ENCODE measurements at places on chromosomes 3 and 15.
A peak's percentile ranks its signal among the peaks of the same experiment; 100 is the strongest.

- DNase-seq, result no peak
Observed at GRCh38 chr3:119796785-119797184, 14.9 kb downstream of the NR1I2 start.

- DNase-seq, result no peak
Observed at GRCh38 chr3:51224283-51224682, 160.8 kb upstream of the MANF start.

DNA sequence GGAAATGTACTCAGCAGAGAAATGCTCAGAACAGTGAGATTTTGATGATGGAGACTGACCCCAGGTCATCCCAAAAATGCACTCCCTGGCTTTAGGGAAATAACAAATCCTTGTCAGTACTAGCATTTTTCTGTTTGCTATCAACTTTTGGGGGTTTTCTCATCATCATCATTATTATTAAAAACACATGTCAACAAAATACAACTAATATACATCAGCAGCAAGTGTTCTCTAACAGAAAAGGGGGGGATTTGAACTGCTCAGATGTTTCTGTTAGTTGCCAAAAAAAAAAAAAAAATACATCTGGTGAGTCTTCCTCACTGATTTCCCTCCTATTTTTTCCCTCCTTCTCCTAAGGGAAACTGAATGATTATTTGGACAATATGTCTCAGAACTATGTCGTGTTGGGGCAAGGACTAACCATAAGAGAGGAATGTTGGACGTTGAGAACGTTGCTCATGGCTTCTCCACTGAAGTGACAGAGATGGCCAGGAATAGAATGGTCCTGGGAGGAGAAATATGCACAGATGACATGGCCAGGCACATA is 230.0 kb upstream of the MCTP2 start:
- no peak for DNase-seq

GRCh38 chr15:67091980-67092677 is 26.7 kb downstream of the SMAD3 start:
- no peak for DNase-seq

- no peak for DNase-seq
Observed at GRCh38 chr15:41610048-41610447, 50.2 kb upstream of the MGA start.

DNA sequence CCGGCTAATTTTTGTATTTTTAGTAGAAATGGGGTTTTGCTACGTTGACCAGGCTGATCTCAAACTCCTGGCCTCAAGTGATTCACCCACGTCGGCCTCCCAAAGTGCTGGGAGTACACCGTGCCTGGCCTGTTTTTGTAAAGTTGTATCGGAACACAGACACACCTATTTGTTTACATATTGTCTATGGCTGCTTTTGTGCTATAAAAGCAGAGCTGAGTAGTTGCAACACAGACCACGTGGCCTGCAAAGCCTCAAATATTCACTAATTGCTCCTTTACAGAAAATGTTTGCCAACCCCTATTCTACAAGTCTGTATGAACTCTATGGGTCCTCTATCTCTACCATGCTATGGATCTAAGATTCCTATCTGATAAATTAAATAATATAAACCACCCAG is 175.5 kb downstream of the CADPS start:
- no peak for DNase-seq

DNA sequence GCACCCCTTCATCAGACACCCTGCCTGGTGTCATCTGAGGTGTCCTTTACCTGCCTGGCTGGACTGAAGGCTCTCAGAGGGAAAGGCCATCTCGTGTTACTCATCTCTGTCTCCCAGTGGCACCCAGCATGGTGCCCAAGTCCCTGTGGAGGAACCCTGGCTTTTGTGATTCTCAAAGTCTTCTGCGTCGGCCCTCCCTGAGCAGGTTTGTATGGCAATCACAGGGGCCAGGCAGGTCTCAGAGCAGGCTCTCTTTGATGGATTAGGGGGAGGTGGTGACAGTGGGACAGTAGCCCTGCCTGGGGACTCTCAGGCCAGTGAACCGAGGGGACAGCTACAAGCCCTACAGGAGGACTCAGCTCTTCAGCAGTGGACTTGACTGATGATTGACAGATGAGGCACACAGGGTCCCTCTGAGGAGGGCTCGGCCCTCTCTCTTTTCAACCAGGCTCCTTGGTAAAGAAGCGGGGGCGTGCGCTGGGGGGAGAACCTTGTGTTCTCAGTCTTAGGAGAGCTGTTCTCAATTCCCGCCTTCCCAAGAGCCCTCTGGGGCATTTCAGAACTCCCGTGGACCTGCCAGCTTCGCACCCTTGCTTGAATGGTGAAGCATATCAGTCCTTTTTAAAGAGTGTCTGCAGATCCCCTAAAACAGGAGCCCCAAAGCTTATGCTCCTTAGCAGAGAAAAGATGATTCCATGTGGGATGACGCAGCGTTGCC is 108.3 kb downstream of the VGLL4 start:
- DNase-seq, result no peak

DNA sequence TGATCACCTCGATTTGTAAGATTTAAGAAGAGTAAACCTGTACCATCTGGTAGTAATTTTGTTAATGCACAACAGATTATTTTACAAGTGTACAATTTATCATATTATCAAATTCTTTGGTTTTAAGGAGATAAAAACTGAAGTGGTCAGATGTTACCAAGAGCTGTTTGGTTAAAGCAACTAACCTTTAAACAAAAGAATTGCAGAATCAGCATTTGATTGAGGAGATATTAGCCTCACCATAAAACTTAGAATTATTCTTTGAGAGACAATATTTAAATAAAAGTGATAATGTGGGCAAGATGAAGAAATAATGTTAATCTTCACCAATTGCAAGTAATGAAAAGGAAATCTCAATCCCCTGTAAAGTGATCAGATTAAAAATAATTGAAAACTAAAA is 1034.9 kb downstream of the ROBO1 start:
- DNase-seq, result no peak

DNA sequence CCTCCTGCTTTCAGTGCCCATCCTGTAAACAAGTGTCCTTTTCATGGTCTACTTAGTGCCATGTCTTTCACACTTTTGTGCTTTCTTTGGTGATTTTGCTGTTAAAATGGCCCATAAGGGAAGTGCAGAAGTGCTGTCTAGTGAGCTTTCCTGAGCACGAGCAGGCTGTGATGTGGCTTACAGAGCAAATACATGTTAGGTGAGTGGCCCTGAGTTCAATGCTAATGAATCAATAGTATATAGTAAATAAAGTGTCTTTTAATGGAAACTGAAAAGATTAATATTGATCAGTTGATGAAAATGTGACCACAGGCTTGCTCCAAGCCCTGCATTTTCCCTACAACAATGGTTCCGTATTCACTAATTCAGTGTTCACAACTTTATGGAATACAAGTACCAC is 5.7 kb downstream of the SH3BP5 start:
- DNase-seq, result no peak

GRCh38 chr15:74497584-74497983 is 36.6 kb upstream of the UBL7 start:
- DNase-seq, result peak; percentile 67

DNA sequence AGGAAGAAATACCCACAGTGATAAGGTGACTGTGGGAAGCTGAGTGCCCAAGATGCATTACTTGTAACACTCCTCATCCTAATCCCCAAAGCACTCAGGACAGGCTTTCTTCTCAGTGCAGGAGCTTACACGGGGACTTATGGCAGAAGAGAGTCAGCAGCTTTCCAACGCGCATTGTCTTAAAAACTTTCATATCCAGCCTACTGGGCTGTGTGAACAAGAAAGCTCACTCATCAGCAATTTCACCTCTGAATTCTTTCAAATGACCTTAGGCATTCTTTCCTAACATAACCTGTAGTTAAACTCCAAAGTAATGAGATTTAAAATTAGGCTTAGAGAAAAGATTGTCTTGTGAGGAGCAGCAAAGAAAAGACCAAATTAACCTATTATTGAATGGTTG is 132.3 kb downstream of the KCNAB1 start:
- DNase-seq, result no peak

GRCh38 chr3:134307425-134307824 is 56.8 kb upstream of the RYK start:
- no peak for DNase-seq

- DNase-seq, result no peak
Observed at GRCh38 chr3:128067489-128067888, 15.3 kb downstream of the SEC61A1 start.

- DNase-seq, result no peak
Observed at GRCh38 chr15:57427367-57427821, 51.1 kb downstream of the CGNL1 start.

DNA sequence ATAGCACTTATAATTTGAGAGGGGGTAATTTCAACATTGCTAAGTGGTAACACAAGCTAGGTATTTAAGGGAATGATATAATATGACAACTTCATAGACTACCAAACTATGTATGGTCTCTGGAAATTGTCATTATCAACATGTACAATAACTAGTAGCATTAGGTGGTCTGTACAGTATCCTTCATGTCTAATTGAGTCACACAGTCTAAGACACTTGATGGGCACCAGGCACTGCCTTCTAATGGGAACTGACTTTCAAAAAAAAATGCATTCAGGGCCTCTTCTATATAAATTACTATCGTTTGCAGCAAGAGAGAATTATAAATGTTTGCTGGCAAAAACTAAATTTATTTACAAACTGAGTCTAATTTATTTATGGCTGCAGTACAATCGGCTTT is 271.8 kb downstream of the MECOM start:
- DNase-seq, result no peak

DNA sequence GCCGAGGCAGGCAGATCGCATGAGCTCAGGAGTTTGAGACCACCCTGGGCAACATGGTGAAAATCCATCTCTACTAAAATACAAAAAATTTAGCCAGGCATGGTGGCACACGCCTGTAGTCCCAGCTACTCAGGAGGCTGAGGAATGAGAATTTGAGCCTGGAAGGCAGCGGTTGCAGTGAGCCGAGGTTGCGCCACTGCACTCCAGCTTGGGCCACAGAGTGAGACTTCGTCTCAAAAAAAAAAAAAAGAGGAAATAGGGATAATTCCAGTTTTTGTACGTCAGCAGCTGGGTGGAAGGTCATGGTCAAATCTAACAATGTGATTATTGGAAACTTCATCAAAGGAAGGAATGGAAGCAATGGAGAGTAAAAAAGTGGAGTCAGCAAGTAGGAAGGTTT is 3.1 kb downstream of the CMC1 start:
- DNase-seq, result no peak

DNA sequence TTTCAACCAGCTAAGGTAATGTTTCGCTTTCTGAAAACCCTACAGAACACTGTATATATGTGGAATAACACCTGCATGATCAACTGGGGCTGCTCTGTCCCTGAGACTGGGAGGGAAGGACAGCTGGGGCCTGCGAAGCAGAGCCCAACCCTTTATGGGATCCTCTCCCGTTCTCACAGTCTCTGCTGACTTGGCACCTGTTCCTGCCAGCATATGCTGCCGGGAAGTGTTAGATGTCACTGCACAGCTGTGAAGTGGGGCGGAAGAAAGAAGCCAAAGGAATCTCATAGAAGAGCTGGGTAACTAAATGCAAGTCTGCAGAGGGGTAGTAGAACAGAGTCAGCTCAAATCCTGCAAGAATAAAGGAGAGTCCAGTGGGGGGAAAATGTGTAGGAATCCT is 29.6 kb downstream of the LRRC3B start:
- no peak for DNase-seq

GRCh38 chr3:151476344-151477018 is 15.6 kb upstream of the IGSF10 start:
- DNase-seq, result no peak

- DNase-seq, result no peak
Observed at GRCh38 chr3:16303037-16303575, 38.1 kb downstream of the OXNAD1 start.

GRCh38 chr3:195537995-195538394 is 5.1 kb downstream of the PPP1R2 start:
- DNase-seq, result no peak

GRCh38 chr15:58932710-58933280 is 684 bp downstream of the SLTM start:
- peak; percentile 14 for DNase-seq

DNA sequence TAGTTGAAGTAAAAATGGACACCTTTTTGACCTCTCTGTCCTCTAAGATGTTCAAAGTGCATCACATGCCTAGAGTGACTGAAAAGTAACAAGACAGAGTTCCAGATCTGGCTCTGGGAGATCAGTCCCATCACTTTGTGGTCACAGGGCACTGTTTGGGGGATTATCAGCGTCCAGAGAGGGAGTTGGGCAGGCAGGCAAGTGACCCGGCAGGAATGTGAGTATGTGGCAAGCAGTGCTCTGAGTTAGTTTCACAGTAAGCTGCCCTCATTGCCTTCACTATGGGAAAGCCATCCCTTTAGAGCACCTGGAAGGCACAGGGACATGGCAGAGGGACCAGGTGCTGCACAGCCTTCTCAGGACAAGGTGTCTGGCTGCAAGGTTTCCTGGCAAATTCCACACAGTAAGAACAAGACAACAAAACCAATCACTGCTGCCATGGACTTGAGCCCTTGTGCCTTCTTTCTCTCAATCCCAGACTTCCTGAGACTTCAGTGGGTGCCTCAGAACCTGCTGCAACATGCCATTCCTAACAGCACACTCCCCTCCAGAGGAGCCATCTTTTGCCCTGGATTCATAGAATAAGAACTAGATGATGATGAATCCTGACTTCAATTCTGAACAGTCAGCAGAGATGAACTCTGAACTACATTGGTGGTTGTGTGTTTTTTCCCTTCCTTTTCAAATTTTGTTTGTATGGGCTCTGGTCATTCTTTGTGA is 55.2 kb downstream of the TIPARP start:
- DNase-seq, result no peak

- no peak for DNase-seq
Observed at GRCh38 chr3:197407053-197407452, 108.6 kb upstream of the DLG1 start.

DNA sequence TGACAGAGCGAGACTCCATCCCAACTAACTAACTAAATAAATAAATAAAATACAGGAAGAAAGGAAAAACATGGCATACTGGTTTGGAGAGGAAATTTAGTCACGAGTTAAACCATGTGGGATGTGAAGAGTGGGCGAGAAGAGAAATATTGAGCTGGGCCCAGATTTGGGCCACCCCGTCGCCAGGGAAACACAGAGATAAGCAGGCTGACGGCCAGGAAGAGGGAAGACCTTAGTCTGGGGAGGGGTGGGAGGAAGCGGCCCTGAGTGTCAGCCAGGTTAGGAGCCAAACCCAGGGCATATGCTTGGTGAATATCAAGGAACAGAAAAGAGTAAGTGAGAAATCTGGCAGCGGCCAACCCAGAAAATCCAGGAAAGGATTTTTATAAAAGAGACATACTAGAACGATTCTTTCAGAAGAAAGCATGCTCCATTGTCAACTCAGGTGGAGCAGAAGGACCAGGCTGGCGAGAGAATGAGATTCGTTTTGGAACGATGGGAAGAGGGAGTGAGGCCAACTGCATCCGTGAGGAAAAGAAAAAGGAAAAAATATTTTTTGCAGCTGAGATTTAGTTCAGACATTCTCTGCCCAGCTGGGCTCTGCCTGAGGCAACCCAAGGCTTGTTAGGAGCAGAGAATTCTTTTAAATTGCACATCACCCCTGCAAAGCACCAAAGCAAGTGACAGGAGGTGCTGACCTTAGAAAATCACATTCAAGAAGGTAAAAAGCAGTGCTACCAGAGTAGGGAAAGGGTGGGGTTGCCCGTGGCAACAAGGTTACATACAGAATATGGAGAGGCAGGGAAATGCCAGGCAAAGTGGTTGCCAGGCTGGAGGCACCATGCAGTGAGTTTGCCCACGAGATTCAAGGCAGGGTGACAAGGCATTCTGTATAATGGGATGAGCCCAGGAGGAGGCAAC is 59.3 kb upstream of the RAD18 start:
- no peak for DNase-seq
